ENCODE measurements at places on chromosomes 12 and 14.

DNA sequence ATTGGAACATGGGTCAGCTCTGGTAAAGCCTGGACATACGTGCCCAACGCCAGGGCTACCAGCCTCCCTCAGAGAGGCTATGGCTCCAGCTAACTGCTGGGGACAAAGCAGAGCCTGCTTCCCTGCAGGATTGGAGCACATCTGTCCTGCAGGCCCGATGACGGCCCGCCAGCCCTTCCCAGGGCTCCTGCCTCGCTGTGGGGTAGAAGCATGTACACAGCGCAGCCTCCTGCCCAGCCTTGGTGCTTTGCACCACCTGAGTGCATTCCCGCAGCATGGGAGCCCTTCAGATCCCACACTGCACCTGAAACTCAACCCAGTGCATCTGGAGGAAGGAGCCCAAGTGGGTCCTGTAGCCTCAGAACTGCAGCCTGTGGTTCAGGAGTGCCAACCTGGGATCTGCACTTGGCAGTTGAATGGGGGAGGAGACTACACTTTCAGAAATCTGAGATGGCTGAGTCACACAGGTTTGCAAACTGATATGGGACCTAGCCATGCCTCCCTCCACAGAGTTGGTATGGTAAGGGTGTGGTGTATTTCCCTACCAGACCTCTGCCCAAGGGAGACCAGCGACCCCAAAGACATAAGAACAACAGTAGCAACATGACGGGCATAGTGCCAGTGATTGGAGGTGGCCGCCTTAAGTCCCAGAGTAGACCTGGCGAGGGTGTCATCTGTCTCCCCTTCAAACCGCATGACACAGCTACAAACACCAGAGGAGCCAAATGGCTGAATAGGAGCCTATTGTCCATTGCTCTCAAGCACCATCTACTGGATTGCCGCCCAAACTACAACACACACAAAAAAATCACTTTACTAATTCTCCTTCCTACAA is 273.9 kb upstream of the MIS18BP1 start:
- DNase-seq, result no peak

DNA sequence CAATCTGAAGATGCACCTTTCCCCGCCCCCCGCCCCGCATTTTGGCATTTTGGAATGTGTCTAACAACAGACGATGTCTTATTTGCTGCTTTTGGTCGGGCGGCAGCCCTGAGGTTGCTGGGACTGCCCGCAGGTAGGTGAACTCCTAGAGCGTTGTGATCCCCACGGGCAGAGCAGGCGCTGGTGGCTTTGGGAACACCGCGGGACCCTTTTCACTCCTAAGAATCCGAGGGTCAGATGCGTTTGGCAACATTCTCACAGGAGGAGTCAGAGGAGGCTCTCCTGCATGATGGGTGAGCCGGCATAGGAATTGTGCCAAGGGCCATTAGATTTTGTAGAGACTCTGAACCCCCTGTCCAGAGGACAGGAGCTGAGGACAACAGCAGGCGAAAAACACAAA is 41.9 kb downstream of the HCAR2 start:
- DNase-seq, result no peak

DNA sequence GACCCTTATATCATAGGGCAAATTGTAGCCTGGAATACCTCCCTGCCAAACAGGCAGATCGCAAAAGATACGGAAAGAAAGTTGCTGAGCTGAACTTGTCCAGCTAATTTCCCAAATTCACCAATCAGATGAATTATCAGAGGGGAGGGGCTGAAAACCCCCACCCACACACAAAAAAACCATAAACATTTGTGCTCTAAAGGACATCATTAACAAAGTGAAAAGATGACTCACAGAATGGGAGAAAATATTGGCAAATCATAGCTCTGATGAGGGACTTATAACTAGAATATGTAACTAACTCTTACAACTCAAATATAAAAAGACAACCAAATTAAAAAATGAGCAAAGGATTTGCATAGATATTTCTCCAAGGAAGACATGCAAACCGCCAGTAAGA is 36.3 kb downstream of the PTHLH start:
- peak; percentile 7 for DNase-seq

DNA sequence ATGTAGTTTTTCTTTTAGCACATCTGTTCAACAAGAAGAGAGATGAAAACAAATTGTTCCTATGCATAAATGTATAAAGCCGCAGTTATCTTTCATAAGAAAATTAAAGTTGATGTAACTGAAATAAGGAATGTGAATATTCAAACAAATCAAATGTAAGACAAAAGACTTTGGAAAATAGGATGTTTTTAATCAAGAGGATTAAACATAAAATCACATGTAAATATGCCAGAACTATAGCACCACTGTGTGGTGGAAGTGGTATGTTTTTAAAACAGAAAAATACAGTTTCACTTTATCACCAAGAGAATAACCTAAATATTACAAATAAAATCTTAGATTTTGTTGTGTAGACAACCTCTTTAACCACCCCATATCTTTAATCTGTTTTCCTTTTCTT is 40.4 kb downstream of the CAPS2 start:
- peak; percentile 27 for DNase-seq

- no peak for DNase-seq
These were observed 4.7 kb downstream of the SRRM4 start for GRCh38 chr12:118986050-118986449.

GRCh38 chr14:92729634-92730358 is 18.6 kb downstream of the LGMN start:
- peak; percentile 86 for DNase-seq

DNA sequence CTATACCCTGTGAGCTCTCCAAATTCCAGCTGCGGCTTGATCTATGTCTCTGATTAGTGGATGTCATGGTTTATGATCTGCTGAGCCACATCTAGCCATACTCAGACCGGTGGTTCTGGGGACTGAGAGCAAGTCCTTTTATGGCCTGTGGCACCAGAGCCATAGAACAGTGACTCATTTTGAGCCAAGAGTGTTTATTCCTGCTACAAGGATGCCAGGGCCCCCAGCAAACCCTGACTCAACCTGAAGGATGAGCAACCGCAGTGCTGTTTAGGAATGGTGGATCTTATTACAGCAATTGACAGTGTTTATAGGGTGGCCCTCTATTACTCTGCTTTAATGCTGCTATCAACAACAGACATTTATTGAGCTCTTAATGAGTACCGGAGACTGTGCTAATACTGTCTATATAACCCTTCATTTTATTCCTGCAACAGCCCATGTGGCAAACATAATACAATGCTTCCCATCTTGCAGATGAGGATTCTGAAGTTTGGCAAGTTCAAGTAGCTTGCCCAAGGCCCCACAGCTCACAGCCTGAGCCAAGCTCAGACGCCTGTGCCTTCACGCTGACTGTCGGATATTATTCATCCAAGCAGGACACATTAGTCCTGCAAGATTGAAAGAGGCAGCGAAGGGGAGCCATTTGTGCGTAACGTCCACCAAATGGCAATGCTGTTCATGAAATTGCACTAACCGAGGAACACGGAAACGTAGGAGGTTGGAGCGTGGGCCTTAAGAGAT is 273.6 kb upstream of the PWP1 start:
- peak; percentile 69 for DNase-seq

DNA sequence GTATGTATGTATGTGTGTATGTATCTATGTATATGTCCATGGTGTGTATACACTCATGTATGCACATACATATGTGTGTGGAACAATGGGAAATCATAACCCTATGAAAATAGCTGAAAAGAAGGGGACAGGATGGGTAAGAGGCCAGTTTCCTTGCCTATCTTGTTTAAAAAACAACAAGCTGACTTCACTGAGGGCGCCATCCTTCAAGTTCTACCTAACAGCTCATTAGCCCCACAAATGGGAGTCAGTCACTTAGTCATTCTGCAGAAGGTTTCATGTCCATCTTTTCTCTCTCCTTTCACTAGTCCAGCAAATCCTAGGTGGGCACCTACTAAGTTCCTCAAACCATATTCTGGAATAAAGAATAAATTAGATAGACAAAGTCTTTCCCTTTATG is 14.7 kb downstream of the STON2 start:
- no peak for DNase-seq

- no peak for DNase-seq
These were observed 481 bp downstream of the MAX start for GRCh38 chr14:65101631-65102440.

GRCh38 chr14:104957146-104958113 is 20.7 kb downstream of the AHNAK2 start:
- peak; percentile 14 for DNase-seq

Measured in cardiac fibroblast (primary cell).